8988T (cell line): ENCODE measurements at places on chromosomes 2 and 18.

GRCh38 chr18:24443870-24444269 lies 16.6 kb upstream of the HRH4 start:
- no peak for DNase-seq

DNA sequence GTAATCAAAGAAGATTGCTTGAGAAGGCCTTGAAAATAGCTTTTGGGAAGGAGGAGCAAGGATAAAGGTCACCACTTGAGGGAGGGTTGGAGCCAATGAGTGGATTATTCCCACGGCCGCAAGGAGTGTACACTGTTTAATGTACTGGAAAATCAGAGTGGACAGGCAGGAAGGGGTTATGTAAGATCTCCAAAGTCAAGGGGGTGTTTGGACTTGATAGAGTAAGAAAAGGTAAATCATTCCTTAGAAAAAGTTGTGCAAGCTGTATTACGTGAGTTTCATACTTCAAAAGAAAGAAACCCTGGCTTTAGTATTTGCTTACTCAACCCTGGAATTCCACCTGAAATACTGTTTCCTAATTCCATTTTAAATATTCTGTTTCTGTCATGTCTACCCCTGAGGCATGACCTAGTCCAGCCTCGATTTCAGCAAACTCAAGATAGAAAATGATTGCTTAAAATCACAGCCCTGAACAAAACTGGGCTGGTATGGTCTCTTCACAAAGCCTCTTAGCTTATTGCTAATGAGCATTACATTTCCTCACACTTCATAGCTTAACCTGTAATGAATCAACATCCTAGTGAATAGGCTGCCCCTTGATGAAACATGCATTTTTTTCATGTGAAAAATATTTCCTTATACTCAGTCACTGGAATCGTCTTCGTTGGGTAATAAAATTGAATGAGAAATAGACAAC lies 1.1 kb downstream of the MREG start:
- no peak for DNase-seq

DNA sequence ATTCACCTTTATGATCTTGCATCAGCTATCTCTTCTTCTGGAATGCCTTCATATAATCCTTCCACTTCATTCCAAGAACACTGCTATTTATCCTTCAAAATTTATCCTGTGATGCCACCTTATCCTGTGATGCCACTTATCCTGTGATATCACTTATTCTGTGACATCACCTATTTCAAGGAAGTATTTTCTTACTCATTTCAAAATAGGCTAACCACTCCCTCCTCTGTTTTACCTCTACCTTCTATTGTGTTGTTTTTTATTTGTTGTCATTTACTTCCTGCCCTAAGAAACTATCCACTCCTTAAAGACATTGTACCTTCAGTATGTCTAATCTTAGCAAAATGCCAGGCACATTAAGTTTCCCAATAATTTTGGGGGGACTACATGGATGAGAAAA lies 38.8 kb downstream of the CD226 start:
- DNase-seq, result no peak

DNA sequence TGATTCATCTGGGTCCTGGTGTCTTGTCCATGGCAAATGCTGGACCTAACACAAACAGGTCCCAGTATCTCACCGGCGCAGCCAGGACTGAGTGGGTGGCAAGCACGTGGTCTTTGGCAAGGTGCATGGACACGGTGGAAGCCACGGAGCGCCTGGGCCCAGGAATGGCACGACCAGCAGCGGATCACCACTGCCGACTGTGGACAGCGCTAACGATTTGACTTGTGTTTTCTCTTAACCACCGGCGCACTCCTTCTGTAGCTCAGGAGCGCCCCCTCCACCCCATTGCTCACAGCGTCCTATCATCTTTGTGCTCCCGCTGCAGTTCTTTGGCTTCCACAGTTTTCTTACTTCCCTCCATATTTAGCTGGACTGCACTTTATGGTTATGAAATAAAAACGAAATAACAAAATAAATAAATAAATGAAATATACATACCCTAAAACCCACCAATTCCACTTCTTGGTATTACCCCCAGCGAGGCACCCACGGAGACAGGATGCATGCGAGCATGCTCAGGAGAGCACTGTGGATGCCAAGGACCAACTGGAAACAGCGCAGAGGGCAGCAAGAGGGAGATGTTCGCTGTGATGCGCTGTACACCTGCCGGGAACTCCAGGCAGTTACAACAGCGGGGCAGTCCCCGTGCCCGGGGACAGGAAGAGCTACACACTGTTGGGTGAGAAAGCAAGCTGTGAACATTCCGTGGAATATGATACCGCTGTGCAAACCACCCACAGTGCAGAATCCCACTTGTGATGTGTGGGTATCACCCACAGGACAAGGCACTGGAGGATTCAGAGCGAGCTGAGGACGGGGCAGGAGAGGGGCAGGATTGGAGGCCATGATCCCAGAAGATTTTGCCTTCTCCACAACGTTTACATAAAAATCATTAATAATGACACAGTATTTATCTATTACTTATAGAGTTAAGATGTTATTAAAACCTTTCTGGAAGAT lies 7.0 kb upstream of the CIDEA start:
- DNase-seq, result no peak

- DNase-seq, result no peak
These were observed 4.4 kb downstream of the ACTR2 start for GRCh38 chr2:65231892-65232477.

GRCh38 chr2:234816491-234816890 lies 135.3 kb upstream of the SH3BP4 start:
- no peak for DNase-seq

GRCh38 chr2:231351648-231352047 lies 43.9 kb upstream of the B3GNT7 start:
- no peak for DNase-seq

DNA sequence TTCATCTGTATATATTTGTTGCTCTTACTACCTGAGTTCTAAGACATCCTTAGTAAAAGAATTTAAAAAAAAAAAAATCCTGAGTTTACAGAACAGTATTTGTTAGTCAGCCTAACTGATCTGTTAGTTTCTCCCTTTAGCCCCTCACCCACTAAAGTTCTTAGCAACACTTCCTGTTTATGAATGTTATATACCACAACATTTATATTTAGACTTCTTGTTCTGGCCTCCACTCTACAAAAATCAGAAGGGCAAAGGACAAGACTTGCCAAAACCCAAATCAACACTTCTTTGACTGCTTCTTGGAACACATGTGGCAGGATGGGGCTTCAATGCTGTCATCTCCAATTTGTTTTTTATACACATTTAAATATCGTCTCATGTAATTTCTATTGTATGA lies 71.1 kb downstream of the MGAT5 start:
- DNase-seq, result no peak

- no peak for DNase-seq
These were observed 269.2 kb downstream of the LRATD1 start for GRCh38 chr2:14901737-14902136.

DNA sequence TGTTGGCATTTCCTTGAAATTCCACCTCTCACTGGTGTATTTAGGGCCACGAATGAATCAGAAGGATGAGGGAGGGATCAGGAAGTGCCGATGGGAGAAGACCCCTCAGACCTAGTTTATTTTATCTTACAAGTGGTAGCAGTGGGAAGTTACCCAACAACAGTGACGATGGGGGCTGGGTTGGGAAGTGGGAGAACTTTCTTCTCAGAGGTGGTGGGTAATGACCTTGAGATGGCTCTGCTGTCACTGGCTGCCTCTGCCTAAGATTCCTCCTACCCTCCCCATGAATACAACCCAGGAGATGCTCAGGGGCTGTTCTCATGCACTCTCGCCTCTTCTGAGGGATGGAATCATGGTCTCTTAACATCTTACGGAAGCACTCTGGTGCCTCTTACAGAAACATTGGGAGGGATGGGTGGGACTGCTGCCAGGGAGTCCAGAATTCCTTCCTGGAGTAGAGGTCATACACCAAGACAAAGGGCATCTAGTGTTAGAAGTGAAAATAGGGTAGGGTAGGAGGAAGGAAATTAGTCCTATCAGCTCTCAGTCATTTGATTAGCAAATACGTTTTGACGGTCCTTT lies 58.5 kb upstream of the TXNDC2 start:
- DNase-seq, result no peak

GRCh38 chr2:160345071-160345764 lies 145.1 kb upstream of the ITGB6 start:
- no peak for DNase-seq
